ENCODE measurements at places on chromosomes 3 and 15.

- DNase-seq: no peak
Observed at GRCh38 chr3:134211797-134212196, 38.9 kb downstream of the RYK start.

DNA sequence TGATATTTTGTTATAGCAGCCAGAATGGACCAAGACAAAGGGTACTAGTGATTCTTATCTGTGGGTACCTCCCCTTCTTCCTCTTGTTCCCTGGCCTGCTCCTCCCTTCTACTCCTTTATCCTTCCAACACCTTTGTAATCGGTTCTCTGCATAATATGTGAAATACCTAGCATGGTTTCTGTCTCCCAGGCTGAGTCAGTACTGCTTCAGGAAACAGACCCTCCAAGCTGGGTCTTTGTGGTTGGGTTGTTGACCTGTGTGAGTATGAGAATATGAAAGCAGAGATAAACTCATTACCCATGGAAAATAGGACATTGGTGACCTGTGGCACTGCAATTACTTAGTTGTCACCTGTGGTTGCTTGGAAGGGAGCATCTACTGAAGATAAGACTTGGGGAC lies 69.3 kb upstream of the KLF13 start:
- no peak for DNase-seq

- no peak for DNase-seq
Observed at GRCh38 chr3:11989383-11990038, 14.7 kb upstream of the SYN2 start.

GRCh38 chr3:170049146-170050000 lies 11.6 kb downstream of the GPR160 start:
- no peak for DNase-seq

GRCh38 chr3:27976933-27977332 lies 254.8 kb upstream of the EOMES start:
- DNase-seq: no peak

Data from activated CD4-positive, alpha-beta T cell treated with anti-CD3 and anti-CD28 coated beads, Interleukin-2, amount 50 U/mL, for 4 hours (primary cell).